ENCODE measurements at places on chromosomes 1 and 21. TPM values are rescaled to one million over a fixed set of nuclear protein-coding genes. Genes with fewer than 3 reads are reported as not detected.

- H3K36me3 ChIP-seq = no peaks in the 10 kb centered on the region
- H3K27ac ChIP-seq = no peak overlapping the region
- no peak for DNase-seq
- H3K4me1 ChIP-seq = no peaks in the 10 kb centered on the region
- no peaks in the 10 kb centered on the region for H3K27me3 ChIP-seq
- no peak overlapping the region for H3K4me3 ChIP-seq
Measured at GRCh38 chr1:103327054-103327719, 198.3 kb upstream of the RNPC3 start.

DNA sequence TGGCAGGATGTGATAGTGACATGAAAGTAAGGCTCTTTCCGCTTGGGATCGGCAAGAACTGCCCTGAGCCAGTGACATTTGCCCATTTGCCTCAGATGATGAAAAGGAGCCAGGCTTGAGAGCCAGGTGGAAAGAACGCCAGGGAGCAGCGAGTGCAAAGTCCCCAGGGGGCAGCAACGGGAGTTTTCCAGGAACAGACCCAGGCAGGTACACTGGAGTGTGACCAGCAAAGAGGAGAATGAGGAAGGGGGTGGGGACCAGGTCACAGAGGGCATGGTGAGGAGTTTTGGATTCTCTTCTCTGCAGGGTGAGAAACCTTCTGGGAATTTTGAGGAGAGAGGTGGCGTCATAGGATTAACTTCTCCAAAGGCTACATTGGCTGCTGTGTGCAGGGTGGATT lies 10.8 kb upstream of the ETS2 start:
- H3K27ac ChIP-seq = no peak overlapping the region
- H3K4me3 ChIP-seq = no peak overlapping the region
- no peak for DNase-seq
- no peaks in the 10 kb centered on the region for H3K4me1 ChIP-seq
- no peaks in the 10 kb centered on the region for H3K36me3 ChIP-seq
- no peaks in the 10 kb centered on the region for H3K27me3 ChIP-seq

GRCh38 chr1:210624722-210625121 lies 296.0 kb downstream of the HHAT start:
- no peaks in the 10 kb centered on the region for H3K27me3 ChIP-seq
- H3K27ac ChIP-seq = no peak overlapping the region
- no peak for DNase-seq
- H3K4me3 ChIP-seq = no peak overlapping the region
- no peaks in the 10 kb centered on the region for H3K36me3 ChIP-seq
- H3K4me1 ChIP-seq = no peaks in the 10 kb centered on the region

The SAMSN1 gene
- total RNA-seq = 7.4 TPM

DNA sequence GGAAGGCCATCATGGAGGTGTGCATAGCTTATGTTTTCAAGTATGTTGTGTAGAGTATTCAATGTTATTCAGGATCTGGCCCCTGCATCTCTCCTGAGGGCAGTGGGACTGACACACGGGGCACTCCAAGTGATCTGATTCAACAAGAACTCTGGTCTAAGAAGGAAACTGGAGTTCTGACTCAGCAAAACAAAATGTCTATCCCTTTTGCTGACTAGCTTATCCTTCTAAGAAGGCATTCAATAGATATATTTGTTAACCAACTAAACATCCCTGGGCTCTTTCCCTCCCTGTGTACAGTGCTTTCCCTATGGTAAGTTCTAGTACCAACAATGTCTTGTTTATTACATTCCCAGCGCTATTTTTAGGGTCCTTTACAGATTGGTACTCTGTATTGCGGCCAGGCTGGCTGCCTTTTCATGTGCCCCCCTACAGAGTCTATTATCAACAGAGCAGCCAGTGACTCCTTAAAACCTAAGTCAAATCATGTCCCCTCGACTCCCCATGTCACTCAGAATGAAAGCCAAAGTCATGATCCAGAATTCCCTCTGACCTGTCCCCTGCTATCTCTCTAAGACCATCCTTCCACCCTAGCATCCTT lies 304.9 kb downstream of the KCNH1 start:
- no peak for DNase-seq
- H3K27me3 ChIP-seq = no peaks in the 10 kb centered on the region
- H3K4me1 ChIP-seq = no peaks in the 10 kb centered on the region

The CSF1 gene
- total RNA-seq = 57.6 TPM

- no peak overlapping the region for H3K4me3 ChIP-seq
- H3K4me1 ChIP-seq = no peaks in the 10 kb centered on the region
- DNase-seq = no peak
- no peaks in the 10 kb centered on the region for H3K36me3 ChIP-seq
Measured at GRCh38 chr1:6321205-6321604, 60.3 kb upstream of the GPR153 start.

Data from ovary (tissue), 10 donors.